IPS-NIHi11 (cell line): ENCODE measurements at places on chromosomes 5 and 9.

- DNase-seq: peak; percentile 74
Measured at GRCh38 chr5:138274189-138274853, at the start of gene GFRA3. TSS of gene GFRA3 (minus strand) at chr5:138274621. CDS start at chr5:138274424, 197 bp downstream.

DNA sequence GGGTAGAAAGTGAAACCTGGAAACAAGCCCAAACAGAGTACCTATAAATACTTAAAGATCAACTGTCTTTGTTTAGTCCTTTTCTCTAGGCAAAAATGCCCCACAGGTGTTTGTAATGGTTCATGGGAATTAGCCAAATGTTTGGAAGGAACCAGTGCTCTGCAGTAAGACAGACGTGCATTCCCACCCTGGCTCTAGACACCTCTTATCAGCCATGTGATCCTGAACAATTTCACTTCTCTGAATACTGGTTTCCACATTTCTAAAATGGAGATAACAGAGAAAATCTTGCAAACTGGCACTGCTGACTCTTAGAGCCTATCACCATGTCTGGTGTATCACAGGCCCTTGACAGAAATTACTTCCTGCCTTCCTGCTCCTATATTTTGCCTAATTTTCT lies 30.0 kb downstream of the GLIS3 start:
- DNase-seq: no peak

GRCh38 chr9:128575916-128576315 lies 23.5 kb downstream of the SPTAN1 start:
- no peak for DNase-seq

DNA sequence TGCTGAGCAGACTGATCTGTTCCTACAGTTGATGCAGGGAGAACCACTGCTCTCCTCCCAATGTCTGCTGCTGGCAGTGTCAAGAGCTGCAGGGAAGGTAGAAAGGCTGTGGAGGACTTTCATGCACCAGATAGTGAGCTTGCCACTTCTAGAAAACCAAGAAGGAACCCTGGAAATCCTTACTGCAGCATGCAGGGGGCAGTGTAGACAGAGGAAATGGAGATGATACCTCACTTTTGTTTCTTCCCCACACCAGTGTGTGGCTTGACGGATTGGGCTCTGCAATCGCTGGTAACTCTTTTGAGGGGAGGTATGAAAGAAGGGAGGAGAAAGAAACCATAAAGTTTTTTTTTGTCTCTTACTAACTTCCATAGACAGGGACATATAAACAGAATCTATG lies 480.7 kb downstream of the DMAC1 start:
- DNase-seq: no peak

DNA sequence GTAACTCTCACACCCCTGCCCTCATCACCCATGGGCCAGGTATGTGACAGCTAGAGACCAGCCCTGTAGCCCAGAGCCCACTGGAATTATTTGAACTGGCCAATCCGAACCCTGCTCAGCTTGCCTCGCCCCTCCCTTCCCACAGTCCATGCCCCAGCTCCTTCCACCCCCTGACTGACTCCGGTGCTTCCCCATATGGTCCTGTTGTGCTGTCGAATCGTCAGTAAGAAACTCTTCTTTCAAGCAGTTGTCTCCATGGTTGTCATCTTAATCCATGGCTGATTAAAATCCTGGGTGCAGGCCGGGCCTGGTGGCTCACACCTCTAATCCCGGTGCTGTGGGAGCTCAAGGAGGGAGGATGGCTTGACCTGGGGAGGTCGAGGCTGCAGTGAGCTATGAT lies 118.5 kb downstream of the COL23A1 start:
- DNase-seq: no peak

DNA sequence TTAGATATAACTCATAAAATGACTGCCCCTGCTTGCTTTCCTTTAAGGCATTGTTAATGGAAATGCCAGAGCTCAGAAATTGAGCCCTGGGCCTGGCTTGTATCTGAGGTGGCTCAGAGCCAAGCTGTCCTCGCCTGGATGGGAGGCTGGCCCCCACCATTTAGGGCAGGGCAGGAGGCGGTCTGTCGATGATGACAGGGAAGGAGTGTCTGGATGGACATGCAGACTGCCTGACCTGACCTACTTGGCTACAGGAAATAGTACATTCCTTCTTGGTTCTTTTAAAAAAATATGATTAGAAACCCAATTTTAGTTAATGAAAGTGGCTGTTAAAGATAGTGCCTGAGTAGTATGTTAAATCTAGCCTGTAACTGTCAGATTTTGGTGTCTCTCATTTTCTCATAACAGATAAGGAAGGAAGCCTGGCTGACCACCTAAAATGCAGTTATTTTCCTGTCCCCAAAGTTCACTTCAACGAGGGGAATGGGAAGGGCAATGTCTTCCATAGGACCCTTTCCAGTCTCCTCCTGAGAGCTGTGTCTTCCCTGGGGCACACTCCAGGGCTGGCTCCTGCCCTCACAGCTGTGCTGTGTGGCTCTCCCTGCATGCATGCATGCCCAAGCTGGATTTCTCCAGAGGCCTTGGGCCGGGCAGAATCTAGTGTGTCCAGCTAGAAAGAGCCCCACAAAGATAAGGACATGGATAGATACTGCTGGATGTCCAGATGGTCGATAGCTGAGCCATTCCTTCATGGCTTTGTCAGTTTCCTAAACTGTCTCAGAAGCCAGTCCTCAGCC lies 42.3 kb downstream of the MACROH2A1 start:
- DNase-seq: no peak
